ENCODE measurements at places on chromosomes 1 and 21.

GRCh38 chr1:119251751-119252150 is 111.3 kb upstream of the WARS2 start:
- no peak for DNase-seq

DNA sequence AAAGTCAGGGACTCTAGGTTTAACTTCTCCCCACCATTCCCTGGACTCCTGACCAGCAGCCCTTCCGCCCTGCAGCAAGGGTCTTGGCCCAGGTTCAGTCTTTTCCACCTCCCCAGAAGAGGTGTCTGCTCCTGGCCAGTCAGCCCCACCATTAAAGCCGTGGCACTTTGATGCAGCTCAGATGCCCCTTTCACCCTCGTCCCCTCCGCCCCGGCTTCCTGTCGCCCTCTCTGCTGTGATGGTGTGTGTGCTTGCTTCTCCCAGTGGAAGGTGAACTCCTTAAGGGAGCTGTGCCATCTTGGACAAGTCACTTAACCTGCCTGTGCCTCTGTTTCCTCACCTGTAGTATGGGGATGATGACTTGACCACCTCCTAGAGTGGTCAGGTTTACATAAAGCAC is 17.8 kb upstream of the TTC4 start:
- no peak for DNase-seq

DNA sequence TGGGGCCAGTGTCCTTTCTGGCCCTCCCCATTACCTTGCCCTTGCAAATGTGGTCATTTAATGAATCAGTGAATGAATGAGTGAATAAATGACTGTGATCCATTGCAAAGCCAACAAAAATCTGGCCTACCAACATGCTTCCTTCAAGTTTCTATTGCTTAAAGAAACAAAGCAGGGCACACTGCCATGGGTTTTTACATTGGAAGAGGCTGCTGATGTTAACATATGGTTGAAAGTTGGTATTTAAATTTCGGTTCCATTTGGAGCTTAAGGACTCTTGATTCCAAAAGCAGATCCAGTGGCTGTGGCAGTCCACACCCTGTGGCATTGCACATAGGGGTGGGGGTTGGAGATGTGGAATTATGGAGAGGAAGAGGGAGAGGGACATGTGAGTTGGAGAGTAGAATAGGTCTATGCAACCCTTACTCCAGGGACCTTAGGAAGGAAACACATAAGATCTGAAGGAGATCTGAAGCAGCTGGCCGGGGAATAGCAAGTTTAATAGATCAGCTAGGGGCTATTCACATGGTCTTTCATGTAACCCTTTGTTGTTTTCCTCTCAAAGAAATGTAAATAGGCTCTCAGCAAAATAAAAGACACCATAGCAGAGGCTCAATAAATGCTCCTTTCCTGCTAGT is 7.2 kb downstream of the ABCA4 start:
- no peak for DNase-seq

DNA sequence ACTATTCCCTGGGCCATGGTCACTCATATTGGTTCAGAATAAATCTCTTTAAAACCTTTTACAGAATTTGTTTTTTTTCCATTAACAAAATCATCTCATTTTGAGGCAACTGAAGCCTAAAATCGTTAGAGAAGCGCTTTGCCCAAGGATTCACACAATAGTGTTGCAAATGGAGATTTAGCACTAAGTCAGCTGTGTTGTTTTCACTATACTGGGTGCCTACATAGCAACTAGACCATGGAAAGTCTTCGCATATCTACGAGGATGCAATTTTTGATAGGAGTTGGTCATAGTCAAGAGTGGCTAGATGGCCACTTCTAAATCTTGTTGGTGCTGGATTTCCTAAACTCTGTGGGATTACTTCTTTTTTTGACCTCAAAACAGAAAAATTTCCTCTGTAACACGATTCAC is 530 bp upstream of the TIPRL start:
- DNase-seq, result no peak

DNA sequence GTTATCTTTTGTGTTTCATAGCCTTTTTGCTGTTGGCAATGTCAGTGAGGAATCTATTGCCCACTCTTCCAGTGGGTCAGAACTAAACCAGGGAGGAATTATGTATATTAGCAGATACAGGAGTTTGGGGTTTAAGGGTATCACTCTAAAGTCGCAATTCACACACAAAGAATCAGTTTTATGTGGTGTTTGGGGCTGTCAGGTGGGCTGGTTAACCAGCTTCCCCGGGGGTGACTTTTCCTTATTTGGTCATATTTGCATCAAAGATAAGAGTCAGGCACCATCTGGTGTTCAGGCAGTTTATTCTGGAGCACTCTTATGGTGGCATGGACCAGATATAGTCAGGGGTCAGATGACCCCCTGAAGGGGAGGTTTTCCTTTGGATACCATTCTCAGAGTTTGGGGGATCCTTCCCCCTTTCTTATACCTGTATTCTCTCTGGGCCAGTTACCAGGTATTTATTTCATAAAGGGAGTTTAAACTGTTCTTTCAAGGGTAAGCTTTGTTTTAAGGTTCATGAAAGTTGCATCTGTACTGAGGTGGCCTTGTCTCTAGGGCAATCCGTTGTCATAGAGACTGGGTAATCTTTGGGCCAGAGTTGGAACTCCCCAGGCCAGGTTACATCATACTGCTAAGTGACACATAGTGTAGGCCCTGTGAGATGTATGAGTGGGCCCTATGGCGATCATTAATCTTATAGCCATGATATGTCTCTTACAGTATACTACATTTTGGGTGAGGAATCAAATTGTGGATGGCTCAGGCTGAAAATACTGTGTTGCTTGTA is 148.2 kb downstream of the RWDD3 start:
- no peak for DNase-seq

- DNase-seq, result no peak
These were observed 2.2 kb upstream of the PTPN7 start for GRCh38 chr1:202162418-202163280.

DNA sequence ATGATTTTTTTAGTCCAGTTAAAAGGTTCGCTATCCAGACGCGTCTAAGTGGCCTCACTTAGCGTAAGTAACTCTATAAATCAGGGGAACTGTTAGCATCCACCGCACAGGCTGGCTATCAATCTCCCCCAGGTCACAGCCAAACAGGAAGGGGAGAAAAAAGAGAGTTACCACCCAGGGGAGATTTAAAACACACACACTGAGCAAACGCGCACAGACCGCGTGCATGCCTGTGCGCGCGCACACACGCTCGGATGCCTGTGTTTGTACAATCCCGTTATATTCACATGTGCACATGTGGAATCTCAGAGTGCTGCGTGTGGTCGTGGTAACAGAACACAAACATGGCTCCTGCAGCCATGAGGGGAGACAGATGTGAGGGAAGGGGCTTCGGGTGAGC is 125.4 kb downstream of the CASZ1 start:
- no peak for DNase-seq

GRCh38 chr1:182624577-182624976 is 20.4 kb upstream of the RGS16 start:
- no peak for DNase-seq

- DNase-seq, result no peak
These were observed 16.5 kb downstream of the ZNF697 start for GRCh38 chr1:119631433-119632102.

GRCh38 chr1:197774466-197775281 is 606 bp downstream of the DENND1B start:
- peak; percentile 5 for DNase-seq

GRCh38 chr1:29251164-29252124 is 15.1 kb downstream of the PTPRU start:
- no peak for DNase-seq

DNA sequence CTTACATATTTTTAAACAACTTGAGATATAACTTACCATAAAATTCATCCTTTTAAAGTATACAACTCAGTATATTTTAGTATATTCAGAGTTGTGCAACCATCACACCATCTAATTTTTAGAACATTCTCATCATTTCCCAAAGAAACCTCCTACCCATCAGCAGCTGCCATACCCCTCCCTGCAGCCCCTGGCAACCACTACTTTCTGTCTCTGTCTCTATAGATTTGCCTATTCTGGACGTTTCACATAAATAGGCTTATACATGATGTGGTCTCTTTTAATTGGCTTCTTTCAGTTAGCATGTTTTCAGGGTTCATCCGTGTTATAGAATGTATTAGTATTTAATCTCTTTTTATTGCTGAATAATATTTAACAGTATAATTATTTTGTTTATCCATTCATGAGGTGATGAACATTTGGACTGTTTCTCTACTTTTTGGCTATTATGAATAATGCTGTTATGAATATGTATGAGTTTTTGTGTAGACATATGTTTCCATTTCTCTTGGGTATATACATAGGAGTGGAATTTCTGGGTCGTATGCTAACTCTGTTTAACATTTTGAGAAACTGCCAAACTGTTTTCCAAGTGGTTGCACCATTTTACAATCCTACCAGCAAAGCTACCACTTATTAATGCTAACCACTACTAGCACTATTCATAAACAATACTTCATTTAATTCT is 29.5 kb downstream of the WDR26 start:
- no peak for DNase-seq

- no peak for DNase-seq
These were observed 5.5 kb upstream of the RNF11 start for GRCh38 chr1:51230501-51231078.

DNA sequence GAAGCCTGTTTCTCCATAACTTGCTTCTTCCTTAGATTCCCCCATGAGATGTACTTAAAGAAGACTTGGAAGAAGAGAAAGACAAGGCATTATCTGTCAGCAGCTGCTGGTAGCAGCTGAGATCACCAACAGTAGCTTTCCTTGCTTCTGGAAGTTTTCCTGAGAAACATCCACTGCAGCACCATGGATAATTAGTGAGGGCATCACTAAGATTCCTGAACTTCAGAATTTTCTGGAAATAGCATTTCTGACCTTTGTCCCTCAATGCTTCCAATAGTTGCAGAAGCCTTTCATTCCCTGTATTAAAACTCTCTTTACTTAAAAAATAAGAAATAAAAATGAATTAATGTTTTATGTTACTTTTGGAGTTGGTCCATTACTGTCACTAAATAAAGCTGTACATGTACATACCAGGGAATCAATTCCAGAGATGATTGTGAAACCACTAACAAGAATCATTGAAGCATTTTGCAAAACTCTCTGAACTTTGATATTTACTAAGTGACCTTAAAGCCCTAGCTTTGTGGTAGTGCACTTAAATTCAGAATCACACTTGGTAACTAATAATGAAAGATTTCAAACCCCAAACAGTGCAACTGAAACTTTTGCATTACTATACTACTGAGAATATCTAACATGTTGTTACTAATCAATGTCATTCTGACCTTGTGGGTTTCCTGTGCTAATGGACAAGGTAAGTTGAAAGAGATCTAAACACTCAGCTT is at the start of gene CFHR4:
CFHR4 (plus strand) TSS at position 538 of the 725 bp plus-strand sequence; CDS start at position 637, 99 bp downstream.
- no peak for DNase-seq

DNA sequence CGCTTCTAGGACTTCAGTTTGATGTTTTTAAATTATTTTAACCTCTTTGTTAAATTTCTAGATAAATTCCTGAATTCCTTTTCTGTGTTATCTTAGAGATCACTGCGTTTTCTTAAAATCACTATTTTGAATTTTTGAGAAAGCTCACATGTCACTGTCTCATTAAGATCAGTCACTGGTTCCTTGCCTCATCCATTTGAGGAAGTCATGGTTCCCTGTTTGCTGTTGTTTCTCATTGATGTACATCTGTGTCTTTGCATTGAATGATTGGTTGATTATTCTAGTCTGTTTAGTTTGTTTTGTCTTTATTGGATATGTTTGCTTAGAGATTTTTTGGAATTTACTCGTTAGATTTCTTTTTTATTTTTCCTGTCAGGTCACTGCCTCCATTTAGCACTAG is 50.1 kb downstream of the CRP start:
- no peak for DNase-seq

DNA sequence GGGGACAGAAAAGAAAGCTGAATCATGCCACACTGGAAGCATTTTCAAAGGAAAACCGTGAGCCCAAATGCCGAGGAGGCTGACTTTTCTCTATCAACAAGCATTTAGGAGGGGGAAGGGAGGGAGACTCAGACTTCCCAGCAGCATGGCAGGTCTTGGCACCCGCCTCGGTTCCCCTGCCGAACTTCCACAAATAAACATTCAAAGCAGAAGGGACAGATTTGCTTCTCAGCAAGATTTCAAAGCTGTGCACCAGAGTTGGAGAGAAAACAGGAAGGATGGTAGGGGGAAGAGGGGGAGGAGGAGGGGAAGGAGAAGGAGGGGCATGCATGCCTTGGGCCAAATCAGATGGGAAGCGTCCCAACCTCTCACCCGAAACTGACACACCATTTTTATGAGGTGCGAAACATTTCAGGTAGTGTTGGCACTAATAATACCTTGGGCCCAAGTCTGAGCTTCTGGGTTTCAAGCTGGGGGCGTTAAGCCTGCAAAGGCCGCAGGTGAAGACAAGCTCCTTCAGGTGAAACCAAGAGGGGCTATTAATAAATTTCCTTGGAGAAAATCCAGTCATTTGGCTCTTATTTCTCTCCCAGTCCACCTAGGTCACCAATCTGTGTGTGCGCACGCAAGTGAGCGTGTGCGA is 26.4 kb downstream of the ABCA4 start:
- no peak for DNase-seq

DNA sequence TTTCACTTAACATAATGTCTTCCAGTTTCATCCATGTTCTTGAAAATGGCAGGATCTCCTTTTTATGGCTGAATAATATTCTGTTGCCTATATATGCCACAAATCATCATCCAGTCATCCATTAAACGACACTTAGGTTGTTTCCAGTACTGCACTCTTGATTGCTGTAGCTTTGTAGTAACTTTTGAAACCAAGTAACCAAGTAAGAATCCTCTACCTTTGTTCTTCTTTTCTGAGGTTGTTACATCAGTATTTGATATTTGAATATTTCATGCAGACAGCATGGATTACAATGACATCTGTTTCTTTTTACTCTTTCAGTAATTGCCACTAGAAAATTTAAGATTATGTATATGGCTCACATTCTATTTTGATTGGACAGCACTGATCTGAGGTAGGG is 22.1 kb upstream of the PRDM2 start:
- DNase-seq, result no peak

GRCh38 chr1:67552336-67552759 is 122.1 kb upstream of the SERBP1 start:
- no peak for DNase-seq

DNA sequence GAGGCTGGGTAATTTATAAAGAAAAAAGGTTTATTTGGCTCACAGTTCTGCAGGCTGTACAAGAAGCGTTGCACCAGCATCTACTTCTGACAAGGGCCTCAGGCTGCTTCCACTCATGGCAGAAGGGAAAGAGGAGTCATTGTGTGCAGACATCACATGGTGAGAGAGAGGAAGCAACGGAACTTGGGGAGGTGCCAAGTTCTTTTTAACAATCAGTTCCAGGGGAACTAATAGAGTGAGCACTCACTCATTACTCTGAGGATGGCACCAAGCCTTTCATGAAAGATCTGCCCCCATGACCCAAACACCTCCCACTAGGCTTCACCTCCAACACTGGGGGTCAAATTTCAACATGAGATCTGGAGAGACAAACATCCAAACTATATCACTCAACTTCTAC is 77.2 kb downstream of the DDAH1 start:
- DNase-seq, result no peak

GRCh38 chr1:216836316-216836715 is 113.1 kb upstream of the ESRRG start:
- no peak for DNase-seq

DNA sequence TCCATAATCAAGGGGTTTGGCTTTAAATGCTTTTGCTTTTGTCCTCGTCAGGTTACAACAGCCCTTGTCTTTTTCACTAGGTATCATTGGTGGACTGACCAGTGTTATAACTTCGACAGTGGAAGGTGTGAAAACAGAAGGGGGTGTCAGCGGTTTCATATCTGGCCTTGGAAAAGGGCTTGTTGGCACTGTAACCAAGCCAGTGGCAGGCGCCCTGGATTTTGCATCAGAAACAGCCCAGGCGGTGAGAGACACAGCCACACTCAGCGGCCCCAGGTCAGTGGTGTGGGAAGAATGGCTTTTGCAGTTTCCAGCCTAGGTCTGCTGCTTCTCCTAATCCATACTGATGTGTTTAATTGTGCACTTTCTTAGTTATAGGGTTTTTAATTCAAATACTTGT is 157.9 kb downstream of the DHRS3 start:
- DNase-seq, result no peak
